ENCODE measurements at places on chromosomes 6 and 20. TPM values are rescaled to one million over a fixed set of nuclear protein-coding genes. Genes with fewer than 3 reads are reported as not detected.

Gene MUCL3
- 0.15 TPM for total RNA-seq

Gene SLC35D3
- total RNA-seq: not detected

Gene RAET1L
- total RNA-seq: 1.5 TPM

Gene SMPD2
- total RNA-seq: 14.7 TPM

Gene FAM83C
- total RNA-seq: not detected

Gene POPDC3
- total RNA-seq: 10.1 TPM

Gene LBP
- total RNA-seq: 0.15 TPM

Gene MUC21
- not detected for total RNA-seq

Gene EGFL8
- 29.0 TPM for total RNA-seq

Gene NOX3
- not detected for total RNA-seq

Gene DACT2
- total RNA-seq: not detected

Gene CDSN
- total RNA-seq: 0.12 TPM

Gene PPIL4
- total RNA-seq: 31.0 TPM

Gene PHF1
- total RNA-seq: 40.2 TPM

Gene OTOR
- not detected for total RNA-seq

Gene FKBP5
- 50.3 TPM for total RNA-seq

Gene LTA
- 1.1 TPM for total RNA-seq

Gene FAM217A
- total RNA-seq: not detected

Gene CGAS
- total RNA-seq: 0.27 TPM

Gene PRR18
- total RNA-seq: not detected

Gene LY6G5B
- 15.4 TPM for total RNA-seq

Gene SYNCRIP
- total RNA-seq: 189 TPM

Gene SMIM29
- 25.1 TPM for total RNA-seq

Gene EPPIN
- not detected for total RNA-seq

Gene WFDC5
- not detected for total RNA-seq

Gene SLPI
- 5.4 TPM for total RNA-seq
